ENCODE measurements at places on chromosomes 13 and 19. TPM values are rescaled to one million over a fixed set of nuclear protein-coding genes. Genes with fewer than 3 reads are reported as not detected.

The CEBPA gene
- polyA plus RNA-seq, result 14.2 TPM

The TINCR gene
- polyA plus RNA-seq, result 0.40 TPM

The IRS2 gene
- 6.8 TPM for polyA plus RNA-seq

The SPRED3 gene
- 0.19 TPM for polyA plus RNA-seq

The B3GNT3 gene
- polyA plus RNA-seq, result 0.10 TPM

The PEG3 gene
- polyA plus RNA-seq, result 36.6 TPM

The BEST2 gene
- 0.09 TPM for polyA plus RNA-seq
